HuH-7.5 (cell line): ENCODE measurements at places on chromosomes 4 and X.

DNA sequence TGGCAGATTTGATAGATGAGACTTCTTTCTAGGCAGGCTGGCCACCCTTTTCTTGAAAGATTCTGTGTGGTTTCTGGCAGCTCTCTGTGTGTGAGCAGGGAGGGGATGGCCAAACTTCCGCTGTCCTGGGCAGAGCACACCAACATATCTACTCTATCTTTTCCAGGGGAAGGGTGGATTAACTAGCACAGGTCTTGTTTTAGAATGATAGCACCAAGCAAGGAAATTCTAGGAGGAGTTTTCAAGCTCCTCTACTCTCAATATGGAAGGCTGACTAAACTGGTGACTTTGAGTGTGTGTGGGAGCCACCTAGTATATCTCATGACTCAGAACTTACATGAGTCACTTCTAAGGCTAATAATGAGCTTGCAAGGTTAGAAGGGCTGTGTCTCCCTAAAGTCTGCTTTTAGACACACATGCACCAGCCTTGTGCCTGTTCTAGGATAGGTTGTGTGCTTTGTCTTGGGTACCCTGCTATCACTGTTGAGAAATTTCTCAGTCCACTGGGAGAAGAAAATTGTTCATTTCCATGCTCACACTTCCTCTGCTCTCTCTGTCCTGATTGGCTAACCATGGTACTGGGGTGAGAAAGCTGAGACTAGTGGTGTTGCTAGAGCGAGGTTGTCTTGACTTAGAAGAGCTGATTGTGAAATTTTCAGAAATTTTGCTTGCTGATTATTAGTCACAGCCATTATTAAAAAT is 72.9 kb downstream of the YIPF6 start:
- no peak for DNase-seq

DNA sequence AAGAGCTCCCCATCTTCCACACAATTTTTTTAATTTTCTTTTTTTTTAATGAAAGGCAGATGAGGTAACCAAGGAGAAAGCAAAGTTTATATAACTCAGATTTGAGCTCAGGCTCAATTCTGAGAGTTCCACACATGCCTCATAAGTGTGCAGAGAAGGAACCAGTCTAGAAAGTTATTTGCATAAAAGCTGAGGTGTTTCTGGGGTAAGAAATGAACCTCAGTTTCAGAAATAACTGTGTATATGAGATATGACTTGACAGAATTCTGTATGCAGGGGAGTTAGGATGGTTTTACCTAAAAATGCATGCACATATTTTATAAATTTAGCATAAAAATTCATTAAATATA is 51.3 kb downstream of the DTHD1 start:
- DNase-seq, result no peak

DNA sequence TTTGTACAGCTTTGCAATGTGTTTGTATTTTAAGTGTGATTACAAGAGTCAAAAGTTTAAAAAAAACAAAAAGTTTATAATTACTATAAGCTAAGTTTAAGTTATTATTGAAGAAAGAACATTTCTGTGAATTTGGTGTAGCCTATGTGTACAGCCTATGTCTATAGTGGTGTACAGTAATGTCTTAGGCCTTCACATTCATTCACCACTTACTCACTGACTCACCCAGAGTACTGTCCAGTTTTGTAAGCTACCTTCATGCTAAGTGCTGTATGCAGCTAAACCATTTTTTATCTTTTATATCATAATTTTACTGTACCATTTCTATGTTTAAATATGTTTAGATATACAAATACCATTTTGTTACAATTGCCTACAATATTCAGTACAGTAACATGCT is 182.3 kb downstream of the RPA4 start:
- no peak for DNase-seq

DNA sequence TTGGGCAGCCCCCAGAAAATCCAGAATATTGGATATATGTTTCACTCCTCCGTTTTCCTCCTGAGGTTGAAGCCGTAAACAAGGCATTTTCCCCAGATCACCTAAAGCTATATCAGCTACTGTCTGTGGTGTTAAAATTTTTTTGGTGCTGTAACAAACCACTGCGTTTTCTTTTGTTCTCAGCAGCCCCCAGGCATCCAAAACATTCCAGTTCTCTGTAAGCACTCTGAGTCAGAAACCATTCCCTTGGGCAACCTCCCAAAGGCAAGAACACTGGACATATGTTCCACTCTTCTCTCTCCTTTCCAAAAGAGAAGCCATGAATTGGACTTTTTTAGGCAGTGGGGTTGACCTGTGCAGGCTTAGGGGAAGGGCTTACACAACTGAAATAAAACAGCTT is 310.9 kb downstream of the MID1IP1 start:
- no peak for DNase-seq

DNA sequence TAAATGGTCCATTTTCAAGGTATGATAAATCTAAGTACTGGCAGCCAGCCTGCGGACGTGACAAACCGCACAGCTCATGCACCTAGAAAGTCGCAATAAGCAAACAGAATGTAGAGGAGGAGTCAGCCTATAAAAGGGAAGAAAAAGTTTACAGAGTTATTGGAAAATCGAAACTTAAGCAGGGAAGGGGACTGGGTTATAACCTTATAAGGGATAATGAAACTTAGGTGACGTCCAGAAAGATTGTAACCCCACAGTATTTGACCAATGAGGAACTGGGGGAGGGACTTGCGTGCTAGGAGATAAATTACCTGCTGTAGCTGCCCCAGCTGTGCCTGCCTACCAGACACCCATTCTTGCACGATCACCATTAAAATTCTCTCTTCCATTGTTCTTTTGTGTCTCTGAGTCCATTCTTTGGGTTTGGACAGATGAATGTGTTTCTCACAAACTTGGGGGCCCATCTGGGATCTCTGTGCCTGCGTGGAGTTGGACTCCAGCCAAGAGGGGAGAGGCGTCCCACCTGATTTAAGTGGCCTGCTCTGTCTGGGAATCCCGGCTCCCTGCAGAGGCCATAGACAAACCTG is 61.0 kb downstream of the ZCCHC12 start:
- DNase-seq, result no peak

DNA sequence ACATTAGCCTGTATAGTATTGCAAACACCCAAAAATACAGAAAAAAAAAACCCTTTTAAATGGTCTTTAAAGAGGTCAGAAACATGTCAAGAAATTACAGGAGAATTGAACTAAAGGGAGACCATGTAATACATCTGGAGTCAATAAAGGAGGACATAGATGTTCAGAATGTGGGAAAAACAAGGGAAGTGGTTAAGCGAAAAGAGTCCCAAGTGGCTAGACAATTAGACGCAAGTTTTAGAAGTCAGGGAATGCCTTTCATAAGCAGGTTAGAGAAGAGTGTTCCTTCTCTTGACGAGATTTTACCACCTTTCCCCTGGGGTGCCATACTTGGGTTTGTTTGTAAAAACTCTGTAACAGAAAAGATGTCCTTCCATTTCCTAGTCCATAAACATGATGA is 7.8 kb downstream of the LNX1 start:
- DNase-seq, result no peak

DNA sequence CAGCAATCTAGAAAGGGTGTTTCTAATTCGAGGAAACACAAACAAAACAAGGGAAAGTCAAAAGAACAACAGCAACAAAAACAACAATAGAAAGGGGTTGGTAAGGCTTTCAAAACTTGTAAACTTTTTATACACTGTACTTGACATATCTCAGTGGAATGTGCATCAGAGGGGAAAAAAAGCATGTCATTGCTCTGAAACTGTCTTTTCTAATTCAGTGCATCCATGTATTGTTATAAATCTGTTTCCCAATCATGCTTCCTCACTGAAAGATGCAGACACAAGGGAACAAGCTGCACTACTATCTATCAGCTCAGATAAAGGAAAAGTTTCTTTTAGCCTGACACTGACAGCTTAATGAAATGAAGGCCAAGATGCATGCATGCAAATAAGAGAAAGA is 44.2 kb upstream of the PCDH18 start:
- DNase-seq, result no peak

DNA sequence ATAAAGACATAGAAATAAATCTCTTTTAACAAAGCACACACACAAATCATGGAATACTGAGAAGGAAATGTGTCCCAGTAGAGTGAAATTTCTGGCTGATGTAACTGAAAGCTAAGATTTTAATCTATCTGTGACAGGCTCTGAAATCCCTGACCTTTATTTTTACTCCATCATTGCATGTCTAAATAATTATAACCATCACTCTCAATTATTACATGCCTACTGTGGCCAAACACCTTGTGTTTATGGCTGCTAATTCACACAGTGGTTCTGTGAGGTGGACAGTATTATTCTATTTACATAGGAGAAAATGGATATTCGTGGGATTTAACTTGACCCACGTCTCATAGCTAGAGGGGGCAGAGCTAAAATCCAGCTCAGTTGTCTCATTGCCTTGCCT is 438.1 kb downstream of the TLL1 start:
- no peak for DNase-seq

DNA sequence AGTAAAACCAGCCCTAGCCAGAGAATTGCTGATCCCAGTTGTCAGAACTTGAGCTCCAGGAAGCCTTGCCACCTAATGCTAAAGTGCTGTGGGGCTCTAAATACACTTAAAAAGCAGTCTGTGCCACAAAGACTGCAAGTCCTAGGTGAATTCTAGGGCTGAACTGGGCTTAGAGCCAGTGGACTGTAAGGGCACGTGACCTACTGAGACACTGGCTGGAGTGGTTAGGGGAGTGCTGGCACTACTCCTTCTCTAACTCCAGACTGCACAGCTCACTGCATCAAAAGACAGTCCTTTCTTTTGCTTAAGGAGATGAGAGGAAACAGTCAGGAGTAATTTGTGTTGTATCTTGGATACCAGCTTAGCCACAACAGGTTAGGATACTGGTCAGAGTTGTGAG is 1240.2 kb downstream of the FAM133A start:
- no peak for DNase-seq

DNA sequence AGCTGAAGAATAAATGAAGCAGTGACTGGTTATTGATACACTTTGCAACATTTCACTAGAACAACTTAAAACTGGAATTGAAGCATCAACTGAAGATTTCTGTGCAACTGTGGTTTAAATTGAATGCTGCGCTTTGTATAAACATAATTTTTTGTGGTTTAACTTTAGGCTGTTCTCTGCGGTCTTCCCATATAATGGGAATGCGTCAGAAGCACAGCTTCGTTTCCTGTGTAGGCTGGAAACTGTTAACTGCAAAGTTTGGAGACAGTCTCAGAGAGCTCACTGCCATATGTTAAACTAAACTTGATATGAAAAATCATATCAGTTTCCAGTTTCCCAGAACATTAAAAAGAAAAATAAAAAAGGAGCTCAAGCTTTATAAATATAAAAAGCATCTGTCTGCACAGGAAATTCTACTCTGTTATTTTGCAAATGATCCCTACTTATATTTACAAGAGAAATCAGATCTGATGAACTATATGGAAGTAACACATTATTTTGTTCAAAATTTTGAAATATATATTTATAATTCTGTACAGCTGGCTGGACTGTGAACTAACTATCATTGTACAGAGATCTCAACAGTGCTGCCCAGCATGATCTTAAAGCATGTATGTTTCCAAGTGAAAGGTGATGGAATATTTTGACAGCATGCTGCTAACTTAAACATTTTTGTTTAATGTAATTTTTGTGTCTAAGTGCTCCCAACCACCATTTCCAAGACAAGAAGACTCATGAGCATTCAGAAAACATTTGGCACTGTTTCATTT is 139.9 kb downstream of the NDST3 start:
- no peak for DNase-seq

DNA sequence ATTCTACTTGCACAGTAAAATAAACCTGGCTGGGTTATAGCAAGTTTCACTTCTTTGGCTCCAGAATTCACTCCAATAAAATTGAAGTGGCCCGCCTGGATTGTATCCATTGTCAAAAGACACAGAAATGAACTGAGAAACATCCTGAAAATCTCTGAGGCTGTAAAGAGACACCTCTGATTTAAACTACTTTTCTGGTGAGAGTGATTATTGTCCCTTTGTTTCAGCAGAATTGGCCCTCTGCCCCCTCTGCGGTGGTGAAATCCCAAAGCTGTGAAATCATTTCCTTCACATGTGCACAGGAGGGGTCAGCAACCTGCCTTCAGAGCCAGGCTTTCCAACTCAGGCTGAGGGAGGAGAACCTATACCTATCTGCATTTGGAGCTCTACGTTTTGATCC is 23.0 kb downstream of the GAB3 start:
- DNase-seq, result no peak

GRCh38 chr4:135515295-135515694 is 1313.7 kb upstream of the PABPC4L start:
- no peak for DNase-seq

GRCh38 chr4:5889002-5889696 is 3.7 kb downstream of the CRMP1 start:
- DNase-seq, result no peak

GRCh38 chr4:6527683-6528595 is 47.0 kb upstream of the MAN2B2 start:
- DNase-seq, result no peak

- no peak for DNase-seq
Observed at GRCh38 chr4:6992728-6993677, 50.2 kb upstream of the TADA2B start.

GRCh38 chr4:86841309-86841708 is 7.9 kb downstream of the SLC10A6 start:
- no peak for DNase-seq

DNA sequence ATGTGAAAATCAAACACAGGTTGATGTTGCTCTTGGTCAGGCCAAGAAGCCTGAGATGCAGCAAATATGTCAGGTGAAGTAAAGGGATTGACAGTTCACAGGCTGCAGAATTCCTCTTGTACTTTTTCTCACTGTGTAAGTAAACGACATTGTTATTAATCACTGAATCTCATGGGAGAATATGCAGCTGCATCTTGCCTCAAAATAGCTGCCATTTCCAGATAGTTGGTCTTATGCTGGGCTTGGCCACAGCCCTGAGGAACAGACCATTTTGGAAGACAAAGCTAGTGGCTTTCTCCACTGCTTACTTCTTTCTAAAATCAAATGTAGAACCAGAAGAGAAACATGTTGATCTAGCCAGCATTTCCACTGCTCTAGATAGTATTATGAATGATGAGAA is 403.4 kb upstream of the NR3C2 start:
- no peak for DNase-seq

DNA sequence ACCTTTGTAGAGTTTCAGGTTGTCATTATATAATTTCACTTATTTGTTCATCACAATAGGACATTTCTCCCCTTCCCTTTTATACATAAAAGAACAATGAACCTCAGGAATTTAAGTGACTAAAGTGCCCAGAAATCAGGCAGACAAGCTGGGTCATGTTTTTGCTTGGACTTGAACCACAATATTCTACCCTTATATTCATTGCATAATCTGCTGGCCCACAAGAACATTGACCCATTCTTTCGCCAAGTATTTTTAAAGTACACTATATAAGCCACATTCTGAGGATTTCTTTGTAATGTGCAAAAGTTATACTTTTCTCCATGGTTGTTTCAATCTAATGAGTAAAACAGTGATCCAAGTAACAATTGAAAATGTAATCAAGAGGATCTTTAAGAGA is 637.5 kb upstream of the SLIT2 start:
- DNase-seq, result no peak

GRCh38 chr4:142858446-142858845 is 12.3 kb upstream of the INPP4B start:
- DNase-seq, result no peak

GRCh38 chrX:110915111-110915510 is 119.5 kb upstream of the CHRDL1 start:
- DNase-seq, result no peak
